Thyroid gland (tissue), 4 donors: ENCODE measurements at places on chromosomes 4 and X.

DNA sequence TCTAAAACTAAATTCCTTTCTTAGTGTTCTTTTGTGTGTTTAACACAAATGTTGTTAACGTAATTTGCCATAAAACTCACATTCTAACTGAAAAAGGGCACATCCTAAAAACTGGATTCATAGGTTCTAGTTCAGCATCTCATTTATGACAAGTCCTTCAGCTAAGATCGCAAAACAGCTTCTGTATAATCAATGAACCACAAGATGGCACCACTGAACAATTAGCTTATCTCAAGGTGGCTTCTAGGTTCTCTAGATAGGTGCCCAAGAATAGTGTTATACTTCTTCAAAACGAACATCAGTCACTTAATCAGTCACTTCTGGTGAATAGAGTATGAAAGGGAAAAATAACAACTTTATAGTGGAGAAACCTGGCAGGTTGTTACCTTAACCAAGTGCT lies 54.3 kb downstream of the NRK start:
- DNase-seq, result no peak

DNA sequence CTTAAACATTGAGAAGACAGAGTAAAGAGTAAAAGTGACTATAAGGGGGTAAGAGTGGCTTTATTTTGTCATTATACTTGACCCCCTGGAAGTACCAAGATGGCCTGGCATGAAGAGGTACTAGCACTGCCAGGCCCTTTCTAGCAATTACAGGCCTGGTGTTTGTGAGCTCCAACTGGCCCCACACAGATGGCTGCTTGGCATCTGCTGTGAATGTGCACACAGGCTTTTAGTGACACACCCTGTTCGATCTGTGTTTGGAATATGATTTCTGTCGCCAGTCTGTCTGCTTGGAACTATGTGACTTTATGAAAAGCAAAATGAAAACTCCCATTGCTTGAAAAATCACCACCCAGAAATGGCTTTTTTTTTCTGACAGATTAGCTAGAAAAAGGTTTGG lies 123.3 kb downstream of the CLCN4 start:
- no peak for DNase-seq

- DNase-seq, result no peak
These were observed 41.1 kb downstream of the AFF2 start for GRCh38 chrX:148541584-148541940.

DNA sequence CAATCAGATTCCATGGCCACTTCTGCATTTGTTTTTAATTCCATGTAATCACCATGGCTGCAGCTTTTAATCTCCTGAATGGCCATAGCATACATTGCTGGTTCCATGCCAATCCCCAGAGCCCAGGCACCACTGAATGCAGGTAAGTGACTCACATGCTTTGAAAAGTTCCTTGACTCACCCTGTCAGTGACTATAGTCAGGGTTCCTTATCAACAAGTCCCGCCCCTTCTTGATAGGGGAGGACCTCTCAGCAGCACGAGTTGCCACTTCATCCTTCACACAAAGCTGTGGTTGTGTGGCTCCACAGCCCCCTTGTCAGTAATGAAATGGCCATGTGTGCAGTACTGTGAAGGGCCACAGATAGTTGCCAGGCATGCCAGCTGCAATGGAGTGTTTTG lies 516.6 kb downstream of the PPARGC1A start:
- peak; percentile 84 for DNase-seq

DNA sequence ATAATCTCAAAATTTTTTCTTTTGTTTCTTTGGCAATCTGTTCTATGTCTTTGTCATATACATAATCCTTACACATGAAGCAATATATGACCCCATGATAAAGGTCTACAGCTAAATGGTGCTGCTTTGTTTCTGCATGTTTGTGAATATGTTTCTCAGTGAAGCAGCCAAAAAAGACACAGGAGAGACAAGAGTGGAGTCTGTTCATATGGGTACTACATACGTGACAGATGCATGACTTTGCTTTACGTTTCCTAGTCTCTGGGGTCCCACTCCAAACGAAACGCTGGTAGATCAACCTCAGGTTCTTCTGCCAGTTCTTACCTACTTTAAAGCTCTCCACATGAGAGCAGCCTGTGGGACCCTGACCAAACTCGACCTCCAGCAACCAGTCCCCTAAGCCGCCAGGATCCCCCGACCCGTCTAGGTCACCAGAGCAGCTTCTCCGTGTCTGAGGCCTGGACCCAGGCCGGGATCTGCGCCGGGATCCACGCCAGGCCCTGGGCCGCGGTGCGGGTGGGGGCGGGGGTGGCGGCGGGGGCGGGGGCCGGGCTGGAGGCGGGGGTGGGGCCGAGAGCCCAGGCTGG lies 1.5 kb downstream of the USP51 start:
- DNase-seq, result no peak

- no peak for DNase-seq
These were observed 221.6 kb downstream of the NSUN7 start for GRCh38 chr4:40971338-40971737.

- DNase-seq, result no peak
These were observed 146.3 kb downstream of the LDB2 start for GRCh38 chr4:16752150-16752549.

GRCh38 chr4:2362266-2363055 lies 56.0 kb downstream of the ZFYVE28 start:
- no peak for DNase-seq

DNA sequence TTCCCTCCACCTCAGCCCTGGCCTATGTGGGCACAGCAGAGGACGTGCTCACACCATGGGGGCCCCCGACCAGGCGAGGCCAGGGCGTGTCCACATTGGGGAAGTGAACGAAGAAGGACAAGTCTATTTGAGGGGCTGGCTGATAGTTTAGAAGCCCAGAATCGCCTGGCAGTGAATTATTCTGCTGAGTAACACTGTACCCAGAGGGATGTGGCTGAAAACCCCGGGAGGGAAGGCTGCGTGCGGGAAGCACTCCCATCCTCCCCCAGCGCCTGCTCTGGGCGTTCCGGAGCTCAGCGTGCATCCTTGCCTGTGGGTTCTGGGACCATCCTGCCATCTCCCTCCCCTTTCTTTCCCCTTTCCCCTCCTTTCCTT lies 66.6 kb downstream of the TRMT44 start:
- no peak for DNase-seq

DNA sequence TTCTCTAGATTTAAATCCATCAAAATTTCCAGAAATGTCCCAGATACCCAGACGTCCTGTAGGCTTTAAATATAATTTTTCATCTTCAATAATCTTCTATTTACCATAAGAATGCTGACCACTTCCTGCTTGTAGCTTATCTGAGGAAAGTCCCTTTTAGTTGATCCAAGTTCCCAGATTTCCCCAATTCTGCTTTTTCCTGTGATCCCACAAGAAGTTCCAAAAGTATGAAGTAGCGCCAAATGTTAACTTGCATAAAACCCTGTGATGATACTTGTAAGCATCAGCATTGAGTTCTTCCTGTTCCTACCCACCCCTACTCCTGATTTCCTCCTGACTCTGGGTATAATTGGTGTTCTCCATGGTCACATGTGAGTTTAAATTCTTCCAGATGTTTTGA lies 10.6 kb upstream of the TLR8 start:
- DNase-seq, result no peak

DNA sequence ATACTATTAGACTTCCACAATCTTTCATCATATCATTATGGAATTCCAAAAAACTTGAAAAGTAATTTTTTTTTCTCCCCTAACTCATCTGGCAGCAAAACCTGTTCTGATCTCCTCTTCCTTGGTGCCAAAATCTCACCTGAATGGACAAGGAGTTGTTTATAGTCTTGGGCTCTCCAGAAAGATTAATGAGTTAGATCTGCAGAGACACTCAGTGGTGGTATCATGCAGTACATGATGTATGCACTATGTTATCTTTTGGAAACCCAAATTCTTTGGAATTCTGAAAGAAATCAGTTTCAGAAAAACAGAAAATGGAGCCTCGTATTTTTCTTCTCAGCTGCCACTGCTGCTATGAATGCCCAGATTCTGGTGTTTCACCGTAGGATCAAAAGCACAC lies 11.7 kb downstream of the GPM6B start:
- no peak for DNase-seq

- no peak for DNase-seq
These were observed 4.9 kb downstream of the EREG start for GRCh38 chr4:74369855-74370254.

DNA sequence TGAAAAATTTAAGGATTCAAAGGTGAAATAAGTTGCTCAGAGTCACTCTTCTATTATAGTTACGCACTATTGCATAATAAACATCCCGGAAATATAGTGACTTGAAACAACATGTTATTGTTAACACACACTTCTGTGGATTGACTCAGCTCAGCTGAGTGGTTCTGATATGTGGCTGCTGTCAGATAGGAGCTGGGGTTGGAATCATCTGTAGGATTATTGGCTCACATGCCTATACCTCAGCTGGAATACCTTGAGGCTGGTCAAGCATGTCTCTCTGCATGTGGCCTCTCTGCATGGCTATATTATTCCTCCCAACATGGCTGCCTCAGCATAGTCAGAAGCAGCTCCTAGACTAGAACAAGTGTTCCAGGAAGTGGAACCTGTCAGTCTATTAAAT lies 486.7 kb upstream of the MAGEB2 start:
- no peak for DNase-seq

DNA sequence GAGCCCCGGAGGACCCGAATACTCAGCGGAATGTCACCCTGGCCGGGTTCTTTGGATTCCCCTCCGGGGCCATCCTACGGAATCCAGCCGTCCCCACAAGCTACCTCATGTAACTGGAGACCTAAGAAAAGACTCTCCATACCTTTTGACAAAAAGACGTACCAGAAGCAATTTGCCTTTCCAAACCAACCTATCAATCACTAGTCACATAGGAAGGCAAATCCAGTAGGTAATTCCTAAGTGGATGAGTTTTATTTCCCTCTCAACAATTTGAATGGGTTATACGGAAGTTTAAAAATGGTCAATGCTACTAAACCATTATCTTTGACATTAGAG lies 16.8 kb downstream of the POU4F2 start:
- no peak for DNase-seq

- no peak for DNase-seq
These were observed 914 bp downstream of the MYOZ2 start for GRCh38 chr4:119136546-119136945.

- no peak for DNase-seq
These were observed 10.1 kb upstream of the AMBN start for GRCh38 chr4:70581980-70582379.

DNA sequence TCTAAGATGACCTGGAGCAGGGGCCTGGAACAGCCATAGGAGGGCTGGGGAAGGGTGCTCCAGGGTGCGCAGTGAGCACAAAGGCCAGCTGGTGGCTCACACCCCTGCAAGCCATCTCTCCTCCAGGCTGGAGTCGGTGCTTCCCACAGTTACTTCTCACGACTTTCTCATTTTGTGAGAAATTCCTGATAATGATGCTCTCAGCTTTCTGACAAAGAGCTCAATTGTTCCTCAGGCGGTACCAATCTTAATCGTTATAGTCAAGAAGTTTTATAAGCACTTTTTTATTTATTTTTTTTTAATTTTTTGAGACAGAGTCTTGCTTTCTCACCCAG lies 11.7 kb upstream of the WFS1 start:
- no peak for DNase-seq

DNA sequence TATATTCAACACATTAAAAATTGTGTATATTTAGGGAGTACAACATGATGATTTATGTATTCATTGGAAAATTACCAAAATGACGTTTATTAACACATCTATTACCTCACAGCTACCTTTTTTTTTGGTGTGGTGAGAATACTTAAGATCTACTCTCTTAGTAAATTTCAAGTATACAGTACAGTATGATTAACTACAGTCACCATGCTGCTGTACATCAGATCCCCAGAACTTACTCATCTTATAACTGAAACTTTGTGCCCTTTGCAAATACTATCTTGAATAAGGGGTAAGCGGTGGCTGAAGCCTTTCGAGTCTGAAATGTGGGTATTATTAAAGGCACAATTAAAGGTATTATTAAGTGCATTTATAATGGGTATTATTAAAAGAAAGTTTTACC lies 976 bp downstream of the PHKA1 start:
- no peak for DNase-seq

DNA sequence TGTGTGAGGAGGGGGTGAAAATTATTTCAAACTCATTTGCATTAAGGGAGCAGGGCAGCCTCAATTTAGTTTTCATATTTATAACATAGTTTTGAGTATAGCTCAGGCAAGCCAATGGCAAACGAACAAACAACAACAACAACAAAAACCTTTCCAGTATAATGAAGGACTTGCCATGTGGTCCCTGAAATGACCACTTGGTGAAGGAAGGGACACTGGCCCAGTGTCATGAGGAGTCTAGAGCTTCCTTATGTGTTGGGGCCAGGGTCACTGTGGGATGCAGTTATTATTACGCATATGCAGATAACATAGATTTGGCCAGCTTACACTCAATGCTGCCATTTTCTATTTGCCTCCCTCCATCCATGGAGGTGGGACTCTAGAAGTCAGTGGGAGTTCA lies 23.3 kb downstream of the NKX3-2 start:
- DNase-seq, result no peak

DNA sequence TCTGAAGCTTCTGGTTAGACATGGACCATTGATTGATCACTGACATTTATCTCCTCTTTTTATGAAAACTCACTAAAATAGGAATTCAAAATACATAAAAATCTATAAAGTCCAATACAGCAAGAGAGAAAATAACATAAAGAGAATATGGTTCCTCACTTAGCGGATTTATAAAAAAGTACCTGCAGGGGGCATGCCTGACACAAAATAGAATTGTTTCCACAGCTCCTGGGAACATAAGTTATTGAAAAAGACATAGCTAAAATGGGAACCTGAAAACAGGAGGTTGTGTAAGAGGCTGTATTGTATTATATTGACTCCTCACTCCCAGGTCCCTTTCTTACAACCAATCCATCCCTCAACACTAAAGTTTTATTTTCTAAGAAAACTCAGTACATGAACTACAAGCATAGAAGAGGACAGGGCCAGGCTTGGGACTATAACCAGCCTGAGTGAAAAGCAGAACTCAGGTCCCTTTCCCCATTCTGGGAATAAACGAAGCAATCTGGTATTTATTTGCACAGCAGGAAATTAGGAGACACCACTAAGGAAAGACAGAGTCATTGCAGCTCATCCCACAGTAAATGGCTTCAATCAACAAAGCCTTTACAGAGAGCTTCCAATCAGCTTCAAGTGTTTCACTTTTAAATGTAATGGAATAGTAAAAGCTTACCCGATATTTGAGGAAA lies 121.1 kb upstream of the NDST4 start:
- DNase-seq, result no peak

GRCh38 chr4:22363036-22363435 lies 152.8 kb downstream of the ADGRA3 start:
- DNase-seq, result no peak

DNA sequence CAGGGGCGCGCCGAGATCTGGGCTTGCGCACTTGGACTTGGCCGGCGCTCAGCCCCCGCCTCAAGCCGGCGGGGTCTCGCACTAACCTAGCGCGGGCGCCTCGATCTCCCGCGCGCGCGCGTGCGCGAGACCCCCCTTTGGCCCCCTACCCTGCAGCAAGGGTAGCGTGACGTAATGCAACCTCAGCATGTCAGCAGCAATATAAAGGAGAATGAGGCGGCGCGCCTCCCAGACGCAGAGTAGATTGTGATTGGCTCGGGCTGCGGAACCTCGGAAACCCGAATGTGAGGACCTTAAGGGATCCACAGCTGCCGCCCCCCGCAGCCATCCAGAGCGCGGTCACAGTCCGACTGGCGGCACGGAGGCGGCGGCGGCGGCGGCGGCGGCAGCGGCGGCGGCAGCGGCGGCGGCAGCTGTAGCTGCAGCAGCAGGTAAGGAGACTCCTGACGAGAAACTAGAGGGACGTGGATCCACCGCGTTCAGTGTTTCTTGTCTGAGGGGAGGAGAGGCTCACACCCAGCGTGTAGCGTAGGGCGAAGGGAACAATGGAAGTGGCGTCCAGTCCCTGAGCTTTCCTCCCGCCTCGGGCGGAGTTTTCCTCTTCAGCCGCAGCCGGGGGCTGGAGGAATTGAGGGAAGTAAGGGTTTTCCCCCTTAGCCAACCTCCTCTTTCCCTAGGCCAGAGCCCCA lies at the start of the genes SATL1 and ZNF711:
Gene SATL1, minus strand, starts transcription at position 19 of the 689 bp plus-strand sequence. CDS start 134,811 bp downstream, outside the sequence.
Gene ZNF711, plus strand, starts transcription at position 231 of the 689 bp plus-strand sequence. CDS start 3,582 bp downstream, outside the sequence.
- DNase-seq, result peak; percentile 63
